Stimulated activated CD8-positive, alpha-beta memory T cell treated with anti-CD3 and anti-CD28 coated beads, Interleukin-15, amount 100 ng/mL, for 1 hour (primary cell): ENCODE measurements at places on chromosomes 2 and 18.

GRCh38 chr2:237872178-237872887, 12.9 kb downstream of the RAMP1 start:
- no peak for DNase-seq

DNA sequence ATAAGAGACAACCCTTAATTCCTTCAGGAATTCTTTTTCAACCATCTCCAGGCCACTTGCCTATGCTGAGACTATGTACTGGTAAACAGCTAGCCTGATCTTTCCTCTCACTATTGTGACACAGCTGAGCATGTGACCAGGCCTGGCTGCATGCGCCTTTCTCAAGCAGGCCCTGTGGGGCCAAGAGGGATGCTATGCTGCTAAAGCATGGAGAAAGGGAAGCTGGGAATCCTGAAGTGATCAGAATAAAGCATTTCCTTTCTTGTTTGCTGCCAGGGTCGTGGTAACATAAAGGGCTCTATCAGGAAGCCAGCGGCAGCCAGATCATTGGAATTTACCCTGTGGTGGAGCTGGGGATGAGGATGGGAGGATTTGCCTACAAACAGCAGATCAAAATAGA, 29.8 kb upstream of the LCLAT1 start:
- no peak for DNase-seq

GRCh38 chr2:207405150-207405549, 124.6 kb upstream of the CREB1 start:
- no peak for DNase-seq

DNA sequence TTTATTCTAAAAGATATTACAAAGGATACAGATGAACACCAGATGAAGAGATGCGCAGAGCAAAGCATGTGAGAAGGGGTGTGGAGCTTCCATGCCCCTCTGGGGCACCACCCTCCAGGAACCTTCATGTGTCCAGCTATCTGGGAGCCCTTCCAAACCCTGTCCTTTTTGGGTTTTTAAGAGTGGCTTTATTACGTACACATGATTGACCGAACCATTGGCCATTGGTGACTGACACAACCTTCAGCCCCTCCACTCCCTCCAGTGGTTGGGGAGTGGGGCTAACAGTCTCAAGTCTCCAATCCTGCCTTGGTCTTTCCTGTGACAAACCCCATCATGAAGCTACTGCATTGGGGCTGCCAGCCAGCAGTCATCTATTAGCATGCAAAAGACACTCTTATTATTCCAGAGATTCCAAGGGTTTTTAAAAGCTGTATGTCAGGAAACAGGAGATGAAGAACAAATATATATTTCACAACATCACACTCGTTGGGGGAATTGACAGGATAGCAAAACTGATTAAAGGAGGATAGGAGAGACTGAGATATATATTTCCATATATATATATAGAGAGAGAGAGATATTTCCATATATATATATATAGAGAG, 19.4 kb downstream of the IL1B start:
- no peak for DNase-seq

- no peak for DNase-seq
Observed at GRCh38 chr18:8661754-8662559, 43.4 kb upstream of the MTCL1 start.

DNA sequence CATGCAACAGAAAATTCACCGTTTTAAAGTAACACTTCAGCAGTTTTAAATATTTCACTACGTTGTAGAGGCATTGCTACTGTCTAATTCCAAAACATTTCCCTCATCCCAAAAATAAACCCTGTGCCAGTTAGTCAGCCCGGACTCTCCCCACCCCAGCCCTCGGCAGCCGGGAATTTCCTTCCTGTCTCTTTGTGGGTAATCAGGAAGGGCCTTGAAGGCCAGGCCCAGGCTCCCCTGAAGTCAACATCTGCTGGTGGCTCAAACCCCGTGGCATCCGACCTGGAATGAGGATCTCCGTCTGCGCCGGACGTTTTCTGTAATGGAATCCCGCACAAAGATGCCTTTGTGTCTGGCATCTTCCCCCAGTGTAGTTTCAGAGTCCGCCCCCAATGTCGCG, 219.6 kb downstream of the SNTG2 start:
- no peak for DNase-seq
